ENCODE measurements at places on chromosomes 12 and 14.

DNA sequence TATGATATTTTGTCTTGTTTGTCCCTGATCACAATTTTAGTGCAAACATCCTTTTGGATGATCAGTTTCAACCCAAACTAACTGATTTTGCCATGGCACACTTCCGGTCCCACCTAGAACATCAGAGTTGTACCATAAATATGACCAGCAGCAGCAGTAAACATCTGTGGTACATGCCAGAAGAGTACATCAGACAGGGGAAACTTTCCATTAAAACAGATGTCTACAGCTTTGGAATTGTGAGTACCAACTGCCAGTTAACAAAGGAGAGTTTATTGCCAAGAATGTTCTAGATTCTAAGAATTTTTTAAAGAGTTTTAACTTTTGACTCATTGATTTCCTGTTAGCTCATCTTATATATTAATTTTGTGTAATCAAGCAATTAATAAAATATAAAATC is 55.4 kb downstream of the IRAK3 start:
- no peak for DNase-seq

DNA sequence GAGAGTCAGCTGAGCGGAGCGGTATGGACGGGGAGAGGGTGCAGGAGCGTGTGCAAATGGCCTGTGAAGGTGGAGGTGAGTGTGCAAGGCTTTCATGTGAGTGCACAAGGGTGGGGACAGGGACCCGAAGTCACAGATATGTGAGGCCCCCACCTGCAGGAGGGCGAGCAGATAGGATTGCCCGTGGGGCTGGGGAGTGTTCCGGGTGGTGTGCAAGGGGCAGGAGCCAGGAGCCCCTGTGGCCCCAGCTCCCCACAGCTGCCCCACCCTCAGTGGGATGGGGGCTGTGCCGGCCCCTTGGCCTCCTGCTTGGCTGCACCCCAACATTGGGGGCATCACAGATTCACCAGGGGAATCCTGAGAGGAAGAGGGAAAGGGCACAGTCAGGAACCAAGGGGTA is 5.5 kb upstream of the ZNF384 start:
- no peak for DNase-seq

DNA sequence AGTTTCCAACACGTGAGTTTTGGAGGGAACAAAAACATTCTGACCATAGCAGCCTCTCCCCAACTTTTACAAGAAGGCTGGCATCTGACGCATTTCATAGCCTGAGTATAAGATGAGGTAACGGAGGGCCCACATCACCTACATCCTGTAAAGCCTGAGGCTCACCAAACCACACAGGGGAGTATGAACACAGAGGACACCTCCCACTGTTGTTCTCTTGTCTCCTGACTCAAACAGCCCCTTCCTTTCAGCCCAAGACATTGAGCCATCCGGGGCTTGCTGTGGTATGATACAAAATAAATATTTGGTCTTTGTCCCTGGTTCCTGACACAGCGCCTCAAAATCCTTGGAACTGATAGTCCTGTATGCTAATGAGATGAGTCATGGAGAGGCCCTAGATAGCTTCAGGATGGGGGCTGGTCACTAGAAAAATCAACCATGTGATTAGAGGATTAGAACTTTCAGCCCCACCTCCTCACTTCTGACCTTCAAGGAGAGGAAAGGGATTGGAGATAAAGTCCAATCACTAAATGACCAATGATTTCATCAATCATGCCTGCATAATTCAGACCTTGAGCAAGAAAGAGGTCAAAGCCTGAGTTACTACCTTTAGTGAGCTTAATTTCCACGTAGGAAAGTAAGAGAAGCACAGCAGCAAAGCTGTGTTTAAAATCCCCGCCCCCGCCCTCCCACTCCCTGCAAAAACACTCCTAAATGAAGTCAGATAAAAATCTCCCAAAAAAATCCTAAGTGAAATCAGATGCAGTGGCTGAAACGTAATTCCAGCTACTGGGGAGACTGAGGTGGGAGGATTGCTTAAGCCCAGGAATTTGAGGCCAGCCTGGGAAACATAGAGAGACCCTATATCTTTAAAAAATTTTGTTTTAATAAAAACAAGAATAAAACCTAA is 236.4 kb downstream of the PCNX1 start:
- DNase-seq, result no peak

DNA sequence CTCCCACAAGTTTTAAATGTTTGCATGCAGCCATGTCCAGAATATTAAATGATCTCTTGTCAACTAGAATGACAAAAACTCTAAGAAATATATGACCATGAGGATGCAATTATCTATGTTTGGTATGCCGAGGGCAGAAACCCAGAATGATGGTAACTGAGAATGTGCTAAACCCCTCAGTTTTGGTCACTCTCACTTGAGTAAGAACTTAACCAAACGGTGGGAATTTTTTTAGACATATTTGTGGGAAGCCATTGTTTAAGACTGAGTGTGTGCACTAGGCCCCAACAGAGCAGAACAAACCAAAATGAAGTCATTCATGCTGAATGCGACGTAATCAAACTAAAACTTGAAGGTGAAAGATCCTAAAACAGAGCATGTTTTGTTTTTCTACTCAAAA is 1927.9 kb upstream of the SEL1L start:
- DNase-seq, result no peak

GRCh38 chr12:106223485-106224354 is 24.1 kb downstream of the CKAP4 start:
- peak; percentile 77 for DNase-seq

GRCh38 chr12:131383291-131383690 is 327.6 kb upstream of the SFSWAP start:
- DNase-seq, result no peak

- no peak for DNase-seq
These were observed 58.0 kb upstream of the EVL start for GRCh38 chr14:100007254-100007653.

DNA sequence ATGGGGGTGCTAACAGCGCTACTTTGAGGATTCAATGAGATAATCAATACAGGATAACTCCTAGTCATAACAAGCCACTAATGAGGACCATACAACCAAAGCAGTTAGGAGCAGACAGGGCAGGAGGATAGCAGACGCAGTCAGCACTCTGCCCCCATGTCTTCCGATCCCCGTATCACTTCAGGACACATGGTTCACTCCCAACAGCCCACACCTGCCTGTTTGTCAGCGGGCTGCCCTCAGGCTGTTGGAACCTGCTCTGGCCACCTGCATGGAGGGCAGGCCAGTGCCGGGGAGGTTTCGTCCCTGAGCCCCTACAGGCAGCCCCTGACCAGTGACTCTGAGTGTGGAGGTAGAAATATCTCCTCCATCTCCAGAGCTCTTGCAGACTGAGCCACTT is 37.1 kb upstream of the LTBP2 start:
- DNase-seq, result no peak

GRCh38 chr12:2276288-2277033 is 223.7 kb downstream of the CACNA1C start:
- DNase-seq, result no peak

DNA sequence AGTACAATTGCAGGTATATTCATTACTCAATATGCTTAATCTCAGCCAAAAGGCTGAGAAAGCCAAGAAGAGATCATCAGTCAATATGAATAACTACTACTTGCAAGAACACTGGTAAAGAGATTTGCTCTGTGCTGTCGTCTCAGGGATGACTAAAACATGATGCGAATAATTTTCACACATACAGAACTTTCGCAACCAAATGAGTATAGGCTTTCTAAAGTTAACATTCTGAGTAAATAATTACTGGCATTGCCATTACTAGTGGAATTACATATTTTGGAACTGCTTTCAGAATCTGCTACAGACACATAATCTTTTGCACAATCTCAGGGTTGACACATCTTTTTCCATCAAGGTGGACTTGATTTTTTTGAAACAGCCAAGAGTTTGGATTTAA is 24.7 kb downstream of the NCKAP1L start:
- DNase-seq, result no peak

DNA sequence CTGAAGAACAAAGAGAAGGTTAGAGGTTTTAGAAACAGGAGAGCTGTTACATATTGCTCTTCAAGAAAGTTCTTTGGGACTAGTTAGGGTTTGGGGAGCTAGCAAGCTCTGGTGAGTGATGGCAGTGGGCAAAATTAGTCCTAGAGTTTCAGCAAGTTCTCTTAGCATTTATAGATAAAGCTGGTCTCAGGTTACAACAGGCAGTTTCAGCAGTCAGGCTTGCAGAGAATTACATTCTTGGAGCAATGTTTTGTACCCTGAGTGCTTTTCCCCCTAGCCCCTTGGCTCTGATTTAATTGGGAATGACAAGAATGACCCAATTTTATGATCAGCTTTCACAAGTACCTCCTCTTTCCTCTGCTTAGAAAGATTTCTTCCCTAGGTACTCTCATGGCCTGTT is 21.4 kb upstream of the EID3 start:
- DNase-seq, result no peak

DNA sequence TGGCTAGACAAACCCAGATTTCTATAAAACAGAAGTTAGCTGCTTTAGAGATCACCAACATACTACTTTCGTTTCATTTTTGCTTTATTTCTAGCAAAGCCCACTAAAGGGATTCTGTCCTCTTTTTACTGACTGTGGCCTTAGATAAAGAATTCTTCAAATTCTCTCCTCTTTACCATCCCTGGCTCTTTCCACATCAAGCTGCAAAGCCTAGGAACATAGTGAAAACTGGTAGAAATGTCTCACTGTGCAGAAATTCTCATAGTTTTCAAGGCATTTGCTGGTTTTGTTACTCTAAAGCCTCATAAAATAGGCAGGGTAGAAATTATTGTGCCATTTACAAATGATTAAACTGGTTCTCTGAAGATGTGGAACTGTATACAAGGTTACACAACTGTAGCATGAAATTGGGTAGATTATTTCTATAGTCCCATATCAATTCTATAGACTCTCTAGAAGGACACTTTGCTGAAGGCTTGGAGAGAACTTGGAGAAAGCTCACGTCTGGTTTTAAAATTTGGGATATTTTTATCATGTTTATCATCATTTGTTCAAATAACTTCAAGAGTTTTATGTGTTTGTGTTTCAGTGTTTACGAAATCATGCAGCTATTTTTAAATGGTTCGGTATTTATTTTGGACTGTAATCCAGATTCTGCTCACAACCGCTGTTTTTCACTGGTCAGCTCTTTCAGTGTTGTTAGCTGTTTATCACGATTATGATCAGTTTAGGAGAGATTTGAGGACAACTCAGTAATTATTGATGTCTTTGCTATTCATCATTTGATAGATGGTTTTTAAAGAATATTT is 36.7 kb upstream of the CSRP2 start:
- DNase-seq, result no peak

- DNase-seq, result no peak
These were observed 152.4 kb downstream of the MED13L start for GRCh38 chr12:116125084-116125483.

DNA sequence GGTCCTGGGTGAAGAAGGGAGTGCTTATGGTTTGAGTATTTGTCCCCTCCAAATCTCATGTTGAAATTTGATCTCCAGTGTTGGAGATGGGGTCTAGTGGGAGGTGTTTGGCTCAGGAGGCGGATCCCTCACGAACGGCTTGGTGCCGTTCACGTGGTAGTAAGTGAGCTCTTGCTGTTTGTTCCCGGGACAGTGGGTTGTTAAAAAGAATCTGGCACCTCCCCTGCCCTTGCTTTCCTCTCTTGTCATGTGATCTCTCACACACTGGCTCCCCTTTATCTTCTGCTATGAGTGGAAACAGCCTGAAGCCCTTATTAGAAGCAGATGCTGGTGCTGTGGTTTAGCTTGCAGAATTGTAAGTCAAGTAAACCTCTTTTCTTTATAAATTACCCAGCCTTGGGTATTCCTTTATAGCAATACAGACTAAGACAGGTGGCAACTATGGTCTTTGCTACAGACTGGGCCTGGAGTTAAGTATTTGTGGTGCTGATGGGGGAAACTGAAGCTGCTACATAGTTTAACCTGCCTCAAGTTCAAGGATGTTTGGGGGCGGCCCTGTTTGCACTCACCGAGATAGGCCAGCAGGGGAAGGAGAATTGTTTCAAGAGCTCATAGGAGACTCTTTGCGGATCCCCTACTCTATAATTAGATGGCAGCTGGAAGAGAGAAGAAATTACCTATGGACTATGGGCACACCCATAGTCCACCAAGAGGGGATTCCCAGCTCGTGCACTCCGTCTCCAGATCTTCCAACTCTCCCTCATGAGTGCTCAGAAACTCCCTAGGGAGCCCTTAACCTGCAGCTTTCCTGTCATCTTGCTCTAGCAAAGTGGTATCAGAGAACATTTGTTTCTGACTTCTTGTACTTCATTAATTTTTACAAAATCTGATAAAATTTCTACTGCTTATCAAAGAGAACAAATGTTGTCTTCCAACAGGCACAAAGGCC is 164.6 kb downstream of the SLC15A5 start:
- DNase-seq, result no peak

- DNase-seq, result no peak
These were observed 95.4 kb upstream of the SLC38A4 start for GRCh38 chr12:46921048-46921763.

- DNase-seq, result peak; percentile 91
These were observed at the start of gene CSRP2 for GRCh38 chr12:76878899-76879709. Gene CSRP2, minus strand, starts transcription at chr12:76879019. Its CDS starts 12,759 bp downstream, at chr12:76866260.

DNA sequence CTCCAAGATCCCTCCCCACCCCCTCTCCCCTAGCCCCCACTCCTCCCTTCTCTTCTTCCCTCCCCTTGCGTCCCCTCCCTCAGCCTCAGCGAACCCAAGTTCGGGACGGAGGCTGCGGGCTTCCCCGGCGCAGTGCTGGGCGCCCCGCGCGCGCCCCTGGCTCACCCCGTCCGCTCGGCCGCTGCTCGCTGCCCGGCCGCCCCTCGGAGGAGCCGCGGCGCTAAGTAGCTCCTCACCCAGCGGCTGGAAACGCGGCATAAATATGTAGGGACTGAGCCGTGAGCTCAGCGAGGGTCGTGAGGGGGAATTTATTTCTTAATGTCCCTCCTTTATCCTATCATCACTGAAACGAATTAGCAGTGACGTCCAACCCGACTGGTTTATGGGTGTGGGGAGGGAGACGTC is at the start of gene NOS1:
Gene NOS1 (minus strand): TSS at position 280 of the 405 bp plus-strand sequence. CDS start 30,557 bp downstream, outside the sequence.
- no peak for DNase-seq

DNA sequence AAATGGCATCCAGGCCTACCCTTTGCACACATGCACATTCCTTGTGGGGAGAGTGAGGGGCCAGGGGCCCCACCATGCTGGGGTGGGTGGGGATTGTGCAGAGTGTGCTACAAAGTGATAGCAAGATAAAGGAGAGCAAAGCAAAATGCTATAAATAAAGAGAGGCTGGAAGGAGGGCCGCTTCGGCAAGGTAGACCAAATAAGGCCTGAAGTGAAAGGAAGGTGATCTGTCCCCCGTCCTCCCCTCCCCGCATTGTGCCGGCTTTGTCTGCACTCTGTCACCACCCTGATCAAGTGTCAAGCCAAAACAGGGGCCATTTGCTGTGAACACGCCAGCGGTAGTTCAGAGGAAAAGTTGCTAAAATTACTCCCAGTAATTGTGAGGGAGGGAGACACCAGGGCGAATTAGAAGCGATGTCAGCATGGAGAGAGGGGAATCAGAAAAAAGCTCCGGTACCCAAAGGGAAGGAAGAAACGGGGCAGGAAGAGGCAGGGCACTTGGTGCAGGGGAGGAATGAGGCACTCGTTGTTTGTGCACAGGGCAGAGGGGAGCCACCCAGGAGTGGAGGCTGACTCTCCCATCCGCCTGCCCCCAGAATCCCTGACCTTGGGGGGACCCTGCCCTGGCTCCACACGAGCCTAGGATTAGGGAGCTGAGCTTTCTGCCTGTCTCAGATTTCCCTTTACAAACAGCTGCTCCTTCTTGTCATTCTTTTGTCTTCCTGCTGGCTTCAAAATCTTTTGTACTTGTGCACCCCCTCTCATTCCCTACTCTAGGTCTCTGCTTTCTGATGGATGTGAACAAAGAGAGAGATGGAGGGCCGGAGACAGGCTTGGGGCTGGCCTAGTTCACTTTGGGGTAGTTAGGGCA is 2.9 kb upstream of the MYH7 start:
- no peak for DNase-seq

Data from uterus (tissue), 4 donors.